Right lobe of liver (tissue), 6 donors: ENCODE measurements at places on chromosomes 2 and 18. TPM values are rescaled to one million over a fixed set of nuclear protein-coding genes. Genes with fewer than 3 reads are reported as not detected.

Gene SNTG2
- not detected for total RNA-seq

DNA sequence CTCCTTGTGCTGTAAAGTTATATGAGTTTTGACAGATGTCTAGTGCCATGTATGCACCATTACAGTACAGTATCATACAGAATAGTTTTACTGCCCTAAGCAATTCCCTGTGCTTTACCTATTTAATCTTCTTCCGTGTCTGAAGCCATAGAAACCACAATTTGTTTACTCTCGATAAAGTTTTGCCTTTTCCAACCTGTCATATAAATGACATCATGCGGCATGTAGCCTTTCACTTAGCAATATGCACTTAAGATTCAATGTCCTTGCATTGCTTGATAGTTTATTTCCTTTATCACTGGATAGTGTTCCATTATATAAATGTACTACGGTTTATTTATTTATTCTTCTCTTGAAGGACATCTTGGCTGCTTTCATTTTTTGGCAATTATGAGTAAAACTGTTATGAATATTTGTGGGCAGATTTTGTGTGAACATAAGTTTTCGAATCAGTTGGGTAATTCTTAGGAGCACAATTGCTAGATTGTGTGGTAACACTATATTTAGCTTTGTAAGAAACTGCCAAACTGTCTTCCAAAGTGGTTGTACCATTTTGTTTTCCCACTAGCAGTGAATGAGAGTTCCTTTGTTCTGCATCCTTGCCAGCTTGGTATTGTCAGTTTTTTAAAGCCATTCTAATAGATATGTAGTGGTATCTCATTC is 136.8 kb upstream of the MAP3K20 start:
- no peak overlapping the region for H3K4me3 ChIP-seq
- no peak overlapping the region for H3K27ac ChIP-seq
- no peak for DNase-seq
- H3K4me1 ChIP-seq, result peaks cover 5% of the 10 kb centered on the region
- H3K27me3 ChIP-seq, result no peaks in the 10 kb centered on the region

DNA sequence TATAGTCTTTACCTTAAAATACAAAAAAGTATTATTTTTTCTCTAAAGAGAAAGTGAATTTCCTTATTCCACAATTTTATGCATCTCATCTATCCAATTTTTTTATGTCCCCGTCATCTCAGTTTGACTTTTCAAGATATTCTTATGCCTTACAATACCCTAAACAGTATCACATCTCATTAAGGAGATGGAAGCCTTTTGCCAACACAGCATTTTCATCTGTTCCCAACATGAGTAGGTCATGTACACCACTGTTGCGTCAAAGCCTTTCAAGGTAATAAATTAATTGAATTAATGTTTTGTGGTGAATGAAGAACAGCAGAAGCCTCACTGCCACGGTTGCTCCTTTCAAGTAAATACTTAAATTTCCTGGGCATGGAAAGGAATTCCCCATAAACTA is 299.4 kb downstream of the EPHA4 start:
- no peaks in the 10 kb centered on the region for H3K36me3 ChIP-seq
- no peak for DNase-seq
- no peak overlapping the region for H3K4me3 ChIP-seq
- no peaks in the 10 kb centered on the region for H3K4me1 ChIP-seq

Gene MC2R
- not detected for total RNA-seq
